ENCODE measurements at places on chromosomes 1 and 21.

DNA sequence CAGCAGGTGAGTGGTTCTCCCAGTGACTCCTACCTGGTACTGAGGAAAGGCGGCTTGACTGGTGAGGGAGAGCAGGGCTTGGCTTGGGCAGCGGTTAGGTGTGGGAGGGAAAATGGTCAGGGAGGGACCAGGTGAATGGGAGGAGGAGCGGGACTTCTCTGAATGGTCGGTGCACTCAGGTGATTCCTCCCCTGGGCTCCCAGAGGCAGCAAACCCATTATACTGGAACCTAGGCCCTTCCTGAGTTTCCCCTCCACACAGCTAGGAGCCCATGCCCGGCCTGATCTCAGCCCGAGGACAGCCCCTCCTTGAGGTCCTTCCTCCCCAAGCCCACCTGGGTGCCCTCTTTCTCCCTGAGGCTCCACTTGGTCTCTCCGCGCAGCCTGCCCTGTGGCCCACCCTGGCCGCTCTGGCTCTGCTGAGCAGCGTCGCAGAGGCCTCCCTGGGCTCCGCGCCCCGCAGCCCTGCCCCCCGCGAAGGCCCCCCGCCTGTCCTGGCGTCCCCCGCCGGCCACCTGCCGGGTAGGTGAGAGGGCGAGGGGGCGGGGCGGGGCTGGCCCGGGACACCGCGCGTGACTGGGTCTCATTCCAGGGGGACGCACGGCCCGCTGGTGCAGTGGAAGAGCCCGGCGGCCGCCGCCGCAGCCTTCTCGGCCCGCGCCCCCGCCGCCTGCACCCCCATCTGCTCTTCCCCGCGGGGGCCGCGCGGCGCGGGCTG, 2.3 kb downstream of the ARTN start:
- DNase-seq: no peak

GRCh38 chr1:21514245-21514644, 5.0 kb downstream of the ALPL start:
- no peak for DNase-seq

GRCh38 chr1:6246497-6247467, 2.8 kb downstream of the HES3 start:
- DNase-seq: peak; percentile 94

- DNase-seq: no peak
These were observed 160.9 kb upstream of the UBE2U start for GRCh38 chr1:64042331-64043100.

GRCh38 chr1:54809496-54810074, 8.5 kb upstream of the TTC22 start:
- DNase-seq: peak; percentile 50

DNA sequence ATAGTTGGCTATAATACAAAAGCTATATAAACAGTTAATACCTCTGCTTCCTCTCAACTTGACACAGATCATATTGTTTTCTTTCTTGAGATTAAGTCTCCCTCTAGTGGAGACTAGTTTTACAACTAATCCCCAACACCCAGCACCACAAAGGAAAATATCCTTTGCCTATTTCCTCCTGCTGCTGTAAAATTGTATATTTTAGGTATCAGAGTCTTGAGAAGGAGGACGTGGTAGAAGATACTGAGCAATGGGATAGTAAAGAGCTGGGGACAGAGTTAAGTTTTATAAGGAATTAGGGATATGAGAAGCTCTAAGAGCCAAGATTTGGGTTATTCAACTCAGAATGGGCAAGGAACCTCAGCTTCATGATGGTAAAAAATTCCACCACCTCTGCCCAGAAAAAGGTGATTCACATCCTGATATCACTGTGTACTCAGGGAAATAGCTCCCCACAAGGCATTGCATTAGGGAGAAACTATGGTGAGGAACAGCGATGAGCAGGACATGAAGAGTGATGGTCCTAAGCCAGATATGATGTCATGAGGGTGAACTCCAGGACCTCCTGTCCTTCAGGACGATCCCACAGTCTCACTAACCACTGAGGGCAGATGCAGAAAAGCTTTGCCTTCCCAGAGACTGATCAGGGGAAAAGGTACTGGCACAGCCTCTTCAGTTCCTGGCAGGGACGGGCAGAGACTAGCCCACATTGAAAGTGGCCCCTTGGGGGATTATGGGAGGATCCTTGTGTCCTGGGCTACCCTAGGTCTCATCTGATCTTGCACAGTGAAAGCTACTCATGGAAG, 14.7 kb upstream of the CFAP126 start:
- no peak for DNase-seq

DNA sequence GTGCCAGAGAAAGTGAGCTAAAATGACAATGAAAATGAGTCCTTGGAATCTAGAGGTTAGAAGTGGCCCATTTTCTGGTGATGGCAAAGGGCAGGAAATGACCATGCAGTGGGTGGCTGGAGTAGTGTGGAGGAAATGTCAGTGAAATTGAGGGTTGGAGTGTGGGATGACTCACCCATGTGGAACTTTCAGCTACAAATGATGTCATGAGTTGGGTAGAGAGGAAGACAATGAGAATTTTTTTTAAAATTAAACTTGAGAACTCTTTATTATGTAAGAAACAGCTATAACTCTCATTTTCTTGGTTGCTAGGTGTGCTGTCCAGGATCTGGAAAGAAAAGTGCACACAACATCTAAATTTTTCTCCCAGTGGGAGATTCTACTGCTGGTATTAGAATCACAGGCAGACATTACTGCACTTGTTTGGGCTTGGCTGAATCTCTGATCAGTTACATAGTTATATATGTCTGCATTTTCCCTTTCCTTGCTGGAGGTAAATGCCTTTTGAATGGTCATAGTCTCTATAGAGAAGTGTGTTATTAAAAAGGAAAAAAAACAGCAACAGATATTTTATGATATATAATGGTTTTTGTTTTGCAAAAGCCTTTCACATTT, 56.8 kb upstream of the GNG12 start:
- no peak for DNase-seq

DNA sequence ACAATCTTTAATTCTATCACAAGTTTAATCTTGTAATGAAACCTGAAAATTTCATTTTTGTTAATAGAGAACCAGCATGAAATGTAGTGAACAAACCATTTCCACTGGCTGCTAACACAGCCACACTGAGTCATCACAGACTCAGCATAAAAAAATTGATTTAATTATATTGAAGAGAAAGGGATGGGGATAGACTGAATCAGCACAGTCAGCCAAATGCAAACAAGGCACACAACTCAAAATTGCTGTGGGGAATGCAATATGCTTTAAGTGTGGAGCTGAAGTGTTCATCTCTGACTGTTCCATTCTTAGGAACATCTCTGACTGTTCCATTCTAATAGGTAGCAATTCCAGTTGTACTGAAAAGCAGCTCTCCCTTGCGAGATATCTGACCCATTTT, 299.8 kb downstream of the MRPL39 start:
- no peak for DNase-seq

DNA sequence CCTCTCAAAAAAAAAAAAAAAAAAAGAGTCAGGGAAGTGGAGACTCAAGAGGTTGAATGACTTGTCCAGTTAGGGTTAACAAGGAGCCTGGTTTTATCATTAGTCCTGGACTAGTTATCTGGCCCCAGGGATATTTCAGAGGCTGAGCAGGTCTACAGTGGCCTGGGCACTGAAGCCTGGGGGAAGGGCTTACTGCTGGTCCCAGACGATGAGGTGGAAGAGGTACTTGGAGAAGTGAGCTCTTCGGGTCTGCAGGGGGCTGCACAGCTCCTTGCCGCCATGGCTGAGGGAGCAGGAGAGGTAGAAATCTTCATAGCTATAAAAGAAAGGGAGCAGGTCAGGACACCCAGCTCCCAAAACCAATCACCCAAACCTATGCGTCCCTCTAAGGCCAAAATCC, 40.1 kb downstream of the PIK3C2B start:
- DNase-seq: no peak

GRCh38 chr21:42993051-42993712, 18.8 kb downstream of the PKNOX1 start:
- DNase-seq: no peak

DNA sequence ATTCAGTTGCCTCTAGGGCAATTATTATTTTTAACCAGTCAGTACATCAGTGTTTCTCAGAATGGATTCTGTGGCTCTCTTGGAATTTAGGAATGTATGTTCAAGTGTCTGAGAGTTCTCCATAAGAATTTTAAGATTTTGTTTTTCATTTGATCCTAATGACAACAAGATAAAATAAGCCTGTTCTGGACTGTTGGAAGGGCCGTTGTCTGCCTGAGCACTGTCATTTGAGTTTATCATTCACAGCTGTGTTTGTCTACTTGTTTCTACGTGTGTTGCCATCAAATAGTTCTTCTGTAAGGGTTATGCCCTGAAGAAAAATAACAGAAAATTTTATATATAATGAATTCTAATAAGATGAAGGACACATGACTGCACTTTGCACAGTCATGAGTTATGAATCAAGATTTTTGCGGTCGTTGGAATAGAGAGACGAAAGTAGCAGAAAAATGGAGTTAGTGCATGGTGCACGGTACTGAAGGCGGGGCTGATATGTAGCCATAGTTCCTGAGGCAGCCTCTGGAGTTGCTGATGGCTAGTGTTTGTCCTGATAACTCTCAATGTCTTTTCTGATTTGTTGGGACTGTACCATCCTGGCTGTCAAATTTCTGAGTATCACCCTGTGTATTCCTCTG, 92.5 kb downstream of the NOS1AP start:
- DNase-seq: no peak

DNA sequence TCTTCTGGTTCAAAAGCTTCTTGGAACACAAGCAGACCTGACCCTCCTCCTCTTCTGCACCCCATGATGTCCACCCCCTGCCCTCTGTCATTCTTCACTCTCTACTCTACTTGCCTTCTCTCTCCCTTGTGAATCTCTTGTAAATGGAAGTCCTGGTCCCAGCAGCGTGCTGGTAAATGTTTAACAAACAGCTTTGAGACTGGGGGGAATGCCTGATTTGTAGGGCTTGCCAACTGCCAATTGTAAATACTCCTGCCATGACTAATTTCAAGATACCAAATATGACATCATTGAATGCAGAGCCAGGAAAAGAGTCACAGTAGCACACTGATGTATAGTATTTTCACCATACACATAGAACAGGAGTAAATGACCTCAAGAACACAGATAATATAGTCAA, 40.9 kb upstream of the LRRN2 start:
- DNase-seq: no peak

DNA sequence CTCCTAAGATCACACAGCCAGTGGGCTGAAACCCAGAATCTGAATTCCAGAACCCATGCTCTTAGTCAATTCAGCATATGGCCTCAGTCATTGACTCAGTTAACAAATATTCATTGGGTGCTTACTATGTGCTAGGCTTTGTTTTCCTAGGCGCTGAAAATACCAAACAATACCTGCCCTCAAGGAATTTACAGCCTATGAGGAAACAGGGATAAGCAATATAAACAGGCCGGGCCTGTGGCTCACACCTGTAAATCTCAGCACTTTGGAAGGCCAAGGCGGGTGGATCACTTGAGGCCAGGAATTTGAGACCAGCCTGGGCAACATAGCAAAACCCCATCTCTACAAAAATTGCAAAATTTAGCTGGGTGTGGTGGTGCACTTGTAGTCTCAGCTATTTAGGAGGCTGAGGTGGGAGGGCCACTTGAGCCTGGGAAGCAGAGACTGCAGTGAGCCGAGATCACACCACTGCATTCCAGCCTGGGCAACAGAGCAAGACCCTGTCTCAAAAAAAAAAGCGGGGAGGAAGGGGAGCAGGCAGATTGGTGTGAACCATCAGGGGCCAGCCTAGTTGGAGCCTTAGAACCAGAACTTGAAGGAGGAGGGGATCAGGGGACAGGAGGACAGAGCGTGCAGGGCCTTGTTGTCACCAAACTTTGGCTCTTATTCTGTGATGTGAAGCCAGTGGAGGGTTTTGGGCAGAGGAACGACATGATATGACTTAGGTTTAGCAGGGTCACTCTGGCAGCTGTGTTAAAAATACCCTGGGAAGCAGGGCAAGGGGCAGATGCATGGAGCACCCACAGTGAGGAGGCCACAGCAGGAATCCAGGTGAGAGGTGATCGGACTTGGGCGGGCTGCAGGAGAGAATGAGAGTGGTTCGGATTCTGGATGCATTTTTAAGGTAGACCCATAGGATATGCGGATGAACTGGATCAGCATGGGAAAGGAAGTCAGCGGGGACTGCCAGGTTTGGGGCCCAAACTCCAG, 5.8 kb downstream of the TINAGL1 start:
- peak; percentile 24 for DNase-seq

- DNase-seq: no peak
These were observed 27.5 kb upstream of the SLC30A1 start for GRCh38 chr1:211606332-211606913.

- DNase-seq: no peak
These were observed 113.5 kb downstream of the OMA1 start for GRCh38 chr1:58432851-58433668.

DNA sequence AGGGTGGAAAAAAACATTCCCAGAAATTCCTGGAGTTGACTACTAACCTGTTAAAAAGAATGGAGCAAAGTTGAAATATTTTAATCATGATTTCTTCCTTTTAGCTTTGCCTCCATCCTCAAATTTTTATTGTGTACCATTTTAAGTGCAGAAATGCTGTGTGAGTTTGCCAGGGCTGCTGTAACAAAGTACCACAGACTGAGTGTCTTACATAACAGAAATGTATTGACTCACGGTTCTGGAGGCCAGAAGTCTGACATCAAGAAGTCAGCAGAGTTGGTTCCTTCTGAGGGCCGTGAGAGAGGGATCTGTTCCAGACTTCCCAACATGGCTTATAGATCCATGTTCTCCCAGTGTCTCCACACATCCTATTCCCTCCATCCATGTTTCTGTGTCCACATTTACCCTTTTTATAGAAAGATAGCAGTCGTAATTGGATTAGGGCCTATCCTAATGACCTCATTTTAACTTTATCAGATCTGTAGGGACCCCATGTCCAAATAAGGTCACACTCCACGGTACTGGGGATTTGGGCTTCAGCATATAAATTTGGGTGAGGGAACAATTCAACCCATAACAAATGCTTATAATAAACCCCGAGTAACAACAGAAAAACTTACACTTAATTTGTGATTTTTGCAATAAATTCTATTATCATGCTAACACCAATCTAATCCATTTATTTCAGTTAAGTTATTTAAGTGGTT, 12.7 kb downstream of the SNX7 start:
- DNase-seq: no peak

DNA sequence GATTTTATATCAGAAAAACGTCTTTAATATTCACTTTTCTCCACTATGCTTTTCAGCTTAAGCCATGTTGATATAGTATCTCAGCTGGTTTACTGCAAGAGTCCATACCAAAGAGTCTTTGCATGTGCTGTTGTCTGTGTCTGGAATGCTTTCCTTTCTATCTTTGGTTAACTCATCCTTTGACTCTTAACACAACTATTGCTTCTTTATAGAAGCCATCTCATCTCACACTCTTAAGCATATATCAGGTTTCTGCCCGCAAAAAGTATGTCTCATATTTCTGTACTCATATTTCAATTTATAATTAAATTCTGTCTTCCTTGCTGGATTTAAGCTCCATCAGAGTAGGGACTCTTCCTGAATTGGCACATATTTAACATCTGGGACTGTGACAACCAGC, 220.9 kb upstream of the KCNK2 start:
- no peak for DNase-seq

DNA sequence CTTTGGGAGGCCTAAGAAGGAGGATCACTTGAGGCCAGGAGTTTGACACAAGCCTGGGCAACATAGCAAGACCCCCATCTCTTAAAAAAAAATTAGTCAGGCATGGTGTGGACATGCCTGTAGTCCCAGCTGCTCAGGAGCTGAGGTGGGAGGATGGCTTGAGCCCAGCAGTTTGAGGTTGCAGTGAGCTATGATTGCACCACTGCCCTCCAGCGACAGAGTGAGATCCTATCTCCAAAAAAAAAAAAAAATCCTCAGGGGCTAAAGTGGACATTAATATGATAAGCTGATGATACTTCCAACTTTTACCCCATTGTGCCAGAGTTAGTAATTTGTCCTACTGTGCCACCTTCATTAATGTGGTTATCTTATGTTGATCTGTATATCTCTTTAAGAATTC, 327.8 kb upstream of the FMN2 start:
- no peak for DNase-seq
